ENCODE measurements at places on chromosomes 7 and 10.

- DNase-seq = no peak
Measured at GRCh38 chr7:6027806-6028365, 3.3 kb upstream of the ANKRD61 start.

DNA sequence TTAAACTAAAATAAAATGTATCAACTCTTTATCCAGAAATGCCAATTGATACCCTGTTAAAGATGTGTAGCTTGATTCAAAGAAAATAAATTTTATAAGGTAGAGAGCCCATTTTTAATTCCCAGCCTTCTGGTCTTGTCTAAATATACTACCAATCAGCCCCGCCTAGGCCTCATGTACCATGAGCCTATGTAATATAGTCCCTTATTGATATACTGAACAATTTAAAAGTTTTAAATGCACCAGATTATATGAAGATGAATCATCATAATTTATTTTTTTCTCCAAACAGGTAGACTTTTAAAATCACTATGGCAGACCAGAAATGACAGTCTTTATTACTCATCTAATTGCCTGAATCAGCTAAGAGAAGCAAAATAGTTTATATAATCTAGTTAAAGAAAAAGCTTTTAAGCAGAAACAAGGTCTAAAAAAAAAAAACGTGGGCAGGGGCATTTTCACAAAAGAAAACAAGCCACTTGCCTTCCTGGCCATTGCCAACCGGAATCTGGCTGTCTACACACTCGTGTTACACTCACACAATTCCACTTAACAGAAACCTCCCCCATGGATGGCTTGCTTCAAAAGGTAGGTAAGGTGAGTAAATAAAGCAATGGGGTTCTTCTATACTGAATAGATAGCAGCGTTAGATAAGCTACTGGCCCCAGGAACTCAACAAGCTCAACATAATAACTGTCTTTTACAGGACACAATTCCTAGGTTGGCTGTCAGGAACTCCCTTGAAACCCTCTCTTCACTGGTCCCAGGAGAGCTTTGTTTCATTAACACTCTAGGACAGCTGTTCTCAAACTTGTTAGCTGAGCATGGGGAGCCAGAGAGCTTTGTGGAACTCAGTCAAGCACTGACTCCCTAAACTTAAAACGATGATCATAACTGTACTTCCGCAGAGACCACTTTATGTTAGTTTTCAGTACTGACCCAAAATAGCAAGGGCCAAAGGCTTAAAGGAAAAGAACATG lies 37.2 kb downstream of the RAPGEF5 start:
- no peak for DNase-seq

- DNase-seq = no peak
Measured at GRCh38 chr7:96832092-96832662, 122.5 kb upstream of the SEM1 start.

- DNase-seq = no peak
Measured at GRCh38 chr10:75469006-75469616, 37.7 kb downstream of the LRMDA start.

- no peak for DNase-seq
Measured at GRCh38 chr10:53331460-53331859, 558.9 kb upstream of the MBL2 start.

GRCh38 chr7:4610768-4611467 lies 71.2 kb upstream of the FOXK1 start:
- no peak for DNase-seq

DNA sequence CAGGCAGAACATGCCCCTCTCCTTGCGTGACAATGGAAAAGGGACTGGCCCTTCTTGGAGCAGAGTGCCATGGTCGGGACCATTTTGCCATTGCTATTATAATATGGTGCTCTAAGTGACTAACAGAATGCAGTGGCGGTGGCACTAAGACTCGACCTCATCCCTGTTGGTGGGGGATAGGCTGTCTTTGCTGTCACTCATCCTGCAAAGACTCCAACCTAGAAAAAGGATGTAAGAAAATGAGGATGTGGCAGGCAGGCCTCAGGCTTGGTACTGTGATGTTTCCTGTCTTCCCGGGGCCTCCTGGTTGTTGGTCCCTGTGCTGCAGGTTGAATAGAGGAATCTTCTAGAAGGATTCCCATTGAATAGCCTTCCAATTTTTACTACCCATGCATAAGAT lies 18.6 kb downstream of the BLNK start:
- DNase-seq = no peak

DNA sequence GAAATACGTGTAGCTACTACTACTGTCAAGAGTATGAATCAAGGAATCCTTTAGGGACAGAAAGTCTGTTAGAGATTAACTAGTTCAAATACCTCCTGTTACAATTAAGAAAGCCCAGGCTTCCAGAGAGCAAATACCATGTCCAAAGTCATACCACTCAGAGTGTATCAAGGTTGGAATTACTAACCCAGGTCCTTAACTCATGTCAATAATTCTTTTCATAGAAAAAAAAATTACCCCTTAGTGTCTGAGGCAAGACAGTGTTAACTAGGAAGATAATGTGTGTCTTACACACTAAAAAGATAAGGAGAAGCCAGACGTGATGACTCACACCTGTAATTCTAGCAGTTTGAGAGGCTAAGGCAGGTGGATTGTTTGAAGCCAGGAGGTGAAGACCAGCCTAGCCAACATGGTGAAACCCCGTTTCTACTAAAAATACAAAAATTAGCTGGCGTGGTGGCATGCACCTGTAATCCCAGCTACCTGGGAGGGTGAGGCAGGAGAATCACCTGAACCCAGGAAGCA lies 423.4 kb downstream of the SORCS1 start:
- DNase-seq = no peak
